ENCODE measurements at places on chromosomes 2 and 18.

DNA sequence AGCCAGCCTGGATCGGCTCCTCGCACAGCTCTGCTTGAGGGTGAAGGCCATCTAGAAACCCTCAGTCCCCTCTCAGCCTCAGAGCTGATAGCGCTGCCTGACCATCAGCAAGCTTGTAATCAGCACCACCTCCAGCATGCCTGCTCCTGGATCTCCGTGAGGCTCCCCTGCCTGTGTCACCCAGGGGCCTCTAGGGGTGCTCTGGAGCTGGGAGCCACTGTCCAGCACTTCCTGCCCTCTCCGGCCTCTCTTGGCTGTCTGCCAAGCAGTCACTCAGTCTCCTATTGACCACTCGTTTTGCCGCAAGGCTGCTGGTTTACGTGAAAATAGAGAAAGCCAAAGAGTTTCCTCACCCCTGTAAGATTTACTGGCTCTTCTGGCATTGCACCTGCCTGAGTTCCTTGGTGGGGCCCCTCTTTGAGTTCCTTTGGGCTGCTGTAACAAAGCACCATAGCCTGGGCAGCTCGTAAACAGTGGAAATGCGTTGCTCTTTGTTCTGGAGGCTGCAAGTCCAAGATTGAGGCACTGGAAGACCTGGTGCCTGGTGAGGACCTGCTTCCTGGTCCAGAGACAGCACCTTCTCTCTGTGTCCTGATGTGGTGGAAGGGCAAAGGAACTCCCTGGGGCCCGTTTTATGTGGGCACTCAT, 17.9 kb downstream of the CAPN10 start:
- no peaks in the 10 kb centered on the region for H3K36me3 ChIP-seq
- DNase-seq, result no peak
- H3K4me1 ChIP-seq, result no peaks in the 10 kb centered on the region
- H3K27ac ChIP-seq, result no peak overlapping the region
- H3K27me3 ChIP-seq, result no peaks in the 10 kb centered on the region

DNA sequence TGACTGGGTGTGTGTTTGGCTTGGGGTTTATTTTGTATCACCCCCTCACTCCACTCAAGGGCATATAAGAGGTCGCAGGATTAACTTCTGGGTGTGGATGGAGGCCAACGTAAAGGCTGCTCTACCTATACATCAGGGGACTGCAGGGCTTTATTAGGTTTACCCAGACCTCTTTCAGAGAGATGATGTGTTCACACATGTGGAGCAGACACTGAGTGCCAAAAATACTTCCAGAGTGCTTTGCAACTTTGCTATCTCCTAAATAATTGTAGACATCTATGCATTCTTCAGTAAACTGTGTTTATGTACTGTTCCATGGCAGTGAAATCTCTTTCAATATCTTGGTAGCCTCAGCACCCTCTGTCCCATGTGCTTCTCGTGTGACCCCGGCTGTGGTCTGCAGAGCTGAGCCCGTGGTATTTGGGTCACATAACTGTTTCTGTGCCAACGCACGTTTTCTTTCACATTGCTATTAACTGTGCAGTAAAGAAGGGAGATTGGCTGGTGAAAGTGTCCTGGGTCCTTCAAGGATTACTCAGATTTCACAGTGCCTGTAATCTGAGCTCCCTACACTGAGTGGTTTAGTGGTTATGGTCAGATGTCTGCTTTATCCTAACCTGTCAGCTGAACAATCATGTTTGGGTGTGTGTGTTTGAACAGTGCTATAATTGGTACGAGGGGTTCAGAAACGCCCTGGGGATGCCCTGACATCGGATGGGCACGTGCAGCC, 208.1 kb downstream of the VAPA start:
- H3K27ac ChIP-seq, result no peak overlapping the region
- H3K36me3 ChIP-seq, result no peaks in the 10 kb centered on the region
- no peak for DNase-seq
- no peak overlapping the region for H3K4me3 ChIP-seq
- no peaks in the 10 kb centered on the region for H3K27me3 ChIP-seq

DNA sequence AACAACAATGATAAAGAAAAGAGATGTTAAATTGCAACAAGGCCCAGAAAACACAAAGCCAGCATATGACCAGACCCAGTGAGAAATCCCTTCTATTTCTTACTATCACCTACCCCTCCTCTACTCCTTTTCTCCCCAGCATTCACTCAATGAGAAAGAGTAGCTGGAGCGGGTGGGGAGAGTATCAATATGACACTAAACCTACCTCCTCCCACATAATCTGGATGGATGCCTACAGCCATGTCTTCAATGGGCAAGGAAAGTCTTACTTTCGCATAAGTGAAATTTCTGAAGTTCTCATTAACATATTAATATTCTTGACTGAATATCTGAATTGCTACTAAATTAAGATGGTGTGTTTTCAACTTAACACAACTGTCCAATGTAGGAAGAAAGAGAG, 78.2 kb downstream of the AFF3 start:
- H3K27me3 ChIP-seq, result no peaks in the 10 kb centered on the region
- no peak for DNase-seq
- no peak overlapping the region for H3K4me3 ChIP-seq
- H3K4me1 ChIP-seq, result no peaks in the 10 kb centered on the region
- H3K27ac ChIP-seq, result no peak overlapping the region
- H3K36me3 ChIP-seq, result no peaks in the 10 kb centered on the region

DNA sequence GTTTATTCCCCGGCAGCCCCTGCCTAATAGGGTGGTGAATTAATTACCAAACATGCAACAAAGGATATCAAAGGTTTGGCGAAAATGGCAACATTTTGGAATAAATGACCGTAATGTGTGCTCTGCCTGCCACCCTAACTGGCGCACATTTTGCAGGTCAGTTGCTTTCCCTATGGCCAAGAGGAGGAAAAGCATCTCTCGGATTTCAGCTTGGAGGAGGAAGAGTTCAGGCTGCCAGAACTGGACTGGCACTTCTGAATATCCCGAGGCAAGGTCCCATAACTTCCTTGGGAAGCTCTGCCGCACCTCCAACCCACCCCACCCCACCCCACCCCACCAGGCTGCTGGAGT, 37.1 kb downstream of the SLC25A52 start:
- H3K27me3 ChIP-seq, result no peaks in the 10 kb centered on the region
- no peak for DNase-seq
- H3K27ac ChIP-seq, result no peak overlapping the region
- H3K36me3 ChIP-seq, result no peaks in the 10 kb centered on the region

GRCh38 chr18:45201489-45201888, 413.8 kb upstream of the SLC14A2 start:
- H3K27ac ChIP-seq, result no peak overlapping the region
- no peak for DNase-seq
- H3K27me3 ChIP-seq, result no peaks in the 10 kb centered on the region
- no peak overlapping the region for H3K4me3 ChIP-seq

DNA sequence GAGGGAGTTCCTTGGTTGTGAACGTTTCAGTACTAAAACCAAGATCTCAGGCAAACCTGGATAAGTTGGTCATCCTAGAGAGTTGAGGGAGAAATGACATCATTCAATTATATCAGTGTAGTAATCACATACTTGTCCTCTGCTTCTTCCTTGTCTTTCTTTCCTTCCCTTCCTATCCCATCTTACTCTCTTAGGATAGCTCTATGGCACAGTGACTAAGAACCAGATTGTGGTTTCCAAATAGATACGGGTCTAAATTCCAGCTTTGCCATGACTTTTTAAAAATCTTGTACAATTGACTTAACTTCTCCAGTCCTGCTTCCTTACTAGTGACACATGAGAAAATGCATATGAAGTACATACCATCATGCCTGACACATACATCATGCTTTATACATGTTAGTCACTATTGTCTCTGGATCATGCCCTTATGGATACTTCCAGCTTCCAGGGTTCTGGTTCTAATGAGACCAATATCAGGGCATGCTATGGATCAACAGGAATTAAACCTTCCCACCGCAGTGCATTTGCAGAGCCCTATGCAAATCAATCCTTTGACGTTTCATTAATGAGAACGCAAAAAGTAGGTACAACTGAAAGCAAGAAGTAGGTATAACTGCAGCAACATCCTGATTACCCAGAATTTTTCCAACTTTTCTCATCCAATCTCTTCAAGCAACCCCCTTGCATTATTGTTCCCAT, 168.0 kb upstream of the KLF7 start:
- no peaks in the 10 kb centered on the region for H3K36me3 ChIP-seq
- peaks cover 69% of the 10 kb centered on the region for H3K4me1 ChIP-seq
- no peaks in the 10 kb centered on the region for H3K27me3 ChIP-seq
- DNase-seq, result no peak
- peak overlapping the region; percentile 98 for H3K27ac ChIP-seq

- H3K27me3 ChIP-seq, result no peaks in the 10 kb centered on the region
- H3K4me3 ChIP-seq, result no peak overlapping the region
- no peaks in the 10 kb centered on the region for H3K36me3 ChIP-seq
- no peaks in the 10 kb centered on the region for H3K4me1 ChIP-seq
Measured at GRCh38 chr2:151166410-151166809, 95.3 kb downstream of the RBM43 start.

GRCh38 chr18:65477455-65477854, 273.4 kb upstream of the CDH7 start:
- H3K4me1 ChIP-seq, result no peaks in the 10 kb centered on the region
- H3K27me3 ChIP-seq, result no peaks in the 10 kb centered on the region
- H3K36me3 ChIP-seq, result no peaks in the 10 kb centered on the region
- DNase-seq, result no peak
- H3K27ac ChIP-seq, result no peak overlapping the region

DNA sequence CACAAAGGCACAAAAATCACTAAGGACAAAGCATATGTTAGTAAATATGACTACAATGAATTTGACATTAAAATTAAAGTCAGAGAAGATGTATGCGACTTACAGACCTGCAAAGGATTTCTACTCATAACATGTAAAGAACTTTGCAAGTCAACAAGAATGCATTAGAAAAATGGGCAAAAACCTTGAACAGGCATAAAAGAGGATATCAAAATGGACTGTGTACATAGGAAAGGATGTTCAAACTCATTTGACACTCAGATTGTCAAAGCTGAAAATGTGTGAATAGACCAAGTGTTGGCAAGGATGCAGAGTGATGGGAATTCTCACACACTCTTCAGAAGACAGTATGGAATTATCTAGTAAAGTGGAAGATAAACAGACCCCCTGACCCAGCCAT, 94.9 kb downstream of the MYOM1 start:
- no peak overlapping the region for H3K27ac ChIP-seq
- DNase-seq, result no peak
- H3K27me3 ChIP-seq, result no peaks in the 10 kb centered on the region
- H3K4me1 ChIP-seq, result no peaks in the 10 kb centered on the region

DNA sequence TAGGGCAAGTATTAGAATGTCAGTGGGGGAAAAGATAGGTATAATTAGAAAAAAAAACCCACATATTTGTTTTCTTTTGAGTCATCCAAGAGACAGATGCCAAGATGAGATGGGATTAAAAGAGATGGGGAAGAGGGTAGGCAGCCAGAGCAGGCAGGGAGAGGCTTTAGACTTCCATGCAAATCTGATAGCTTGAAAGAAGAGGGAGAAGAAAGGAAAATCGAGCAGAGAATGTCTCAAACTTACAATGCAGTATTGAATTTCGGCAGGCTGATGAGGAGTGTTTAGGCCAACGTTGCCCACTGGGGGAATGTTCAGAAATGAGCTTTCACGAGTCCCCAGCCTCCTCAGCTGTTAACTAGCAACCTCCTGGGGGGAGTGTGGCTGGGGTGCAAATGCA, 91.3 kb downstream of the SPATS2L start:
- H3K4me3 ChIP-seq, result no peak overlapping the region
- no peaks in the 10 kb centered on the region for H3K36me3 ChIP-seq
- DNase-seq, result no peak
- H3K27ac ChIP-seq, result no peak overlapping the region

DNA sequence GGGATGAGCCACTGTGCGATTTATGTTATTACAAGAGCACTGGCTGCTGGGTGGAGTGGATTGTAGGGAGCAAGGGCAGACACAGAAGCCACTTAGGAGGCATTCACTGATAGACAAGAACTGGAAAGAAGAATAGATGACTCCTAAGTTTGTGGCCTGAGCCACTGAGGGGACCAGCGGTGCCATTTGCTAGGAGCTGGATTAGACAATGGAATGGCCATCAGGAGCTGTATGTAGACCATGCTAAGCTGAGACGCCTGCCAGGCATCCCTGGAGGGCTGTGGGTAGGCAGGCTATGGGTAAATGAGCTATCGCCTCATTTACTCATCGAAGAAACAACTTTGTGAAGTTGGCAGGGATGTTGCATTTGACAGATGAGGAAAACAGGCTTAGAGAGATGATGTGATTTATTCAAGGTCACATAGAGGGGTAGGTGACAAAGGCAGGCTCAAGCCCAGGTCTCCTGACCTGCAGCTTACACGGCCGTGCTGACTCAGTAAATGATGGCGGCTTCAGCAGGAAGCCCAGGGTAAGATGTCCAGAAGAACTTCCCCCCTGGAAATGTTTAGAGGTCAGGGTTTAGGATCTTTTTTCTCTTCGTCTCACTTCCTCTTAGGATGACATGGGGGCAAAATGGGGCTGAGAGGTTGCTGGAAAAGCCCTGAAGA, 2.8 kb downstream of the MFSD2B start:
- peaks cover 16% of the 10 kb centered on the region for H3K27me3 ChIP-seq
- H3K4me3 ChIP-seq, result no peak overlapping the region
- no peak for DNase-seq

DNA sequence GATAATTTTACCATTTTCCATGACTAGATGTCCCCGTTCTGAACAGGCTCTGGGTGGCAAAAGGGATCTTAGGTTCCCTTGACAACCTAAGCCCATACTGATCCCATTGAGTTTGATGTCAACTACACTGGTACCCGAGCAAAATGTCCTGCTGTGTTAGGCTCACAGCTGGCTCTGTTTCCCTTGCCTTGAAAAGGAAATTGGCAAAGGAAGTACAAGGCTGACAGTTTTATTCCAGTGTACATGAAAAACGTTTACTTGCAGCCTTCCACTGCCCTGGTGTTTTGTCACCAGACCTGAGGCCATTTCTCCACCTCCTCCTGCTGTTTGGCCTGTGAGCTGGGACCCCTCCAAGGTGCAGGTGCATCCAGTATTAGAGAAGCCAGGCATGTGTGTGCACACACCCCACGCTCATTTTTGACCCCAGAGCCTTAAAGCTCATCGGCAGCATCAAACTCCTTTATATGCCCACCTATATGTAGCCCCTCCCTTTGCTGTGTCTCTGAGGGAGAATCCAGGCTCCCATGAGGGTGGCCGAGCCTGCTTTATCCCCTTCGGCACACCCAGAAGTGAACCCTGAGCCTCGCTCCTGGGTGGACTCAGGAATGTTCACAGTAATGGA, 171.3 kb downstream of the NDUFA10 start:
- H3K4me1 ChIP-seq, result no peaks in the 10 kb centered on the region
- H3K27ac ChIP-seq, result no peak overlapping the region
- no peaks in the 10 kb centered on the region for H3K36me3 ChIP-seq
- no peaks in the 10 kb centered on the region for H3K27me3 ChIP-seq
- no peak for DNase-seq
- no peak overlapping the region for H3K4me3 ChIP-seq

GRCh38 chr18:51082571-51083267, 52.7 kb downstream of the SMAD4 start:
- H3K27ac ChIP-seq, result peak overlapping the region; percentile 33
- peaks cover 29% of the 10 kb centered on the region for H3K36me3 ChIP-seq
- H3K4me3 ChIP-seq, result no peak overlapping the region
- H3K27me3 ChIP-seq, result no peaks in the 10 kb centered on the region
- peaks cover 3% of the 10 kb centered on the region for H3K4me1 ChIP-seq
- no peak for DNase-seq

GRCh38 chr2:129619471-129619870, 360.0 kb upstream of the RAB6C start:
- DNase-seq, result no peak
- no peaks in the 10 kb centered on the region for H3K36me3 ChIP-seq
- no peaks in the 10 kb centered on the region for H3K27me3 ChIP-seq
- no peak overlapping the region for H3K27ac ChIP-seq
